ENCODE measurements at places on chromosomes 12 and 14.

DNA sequence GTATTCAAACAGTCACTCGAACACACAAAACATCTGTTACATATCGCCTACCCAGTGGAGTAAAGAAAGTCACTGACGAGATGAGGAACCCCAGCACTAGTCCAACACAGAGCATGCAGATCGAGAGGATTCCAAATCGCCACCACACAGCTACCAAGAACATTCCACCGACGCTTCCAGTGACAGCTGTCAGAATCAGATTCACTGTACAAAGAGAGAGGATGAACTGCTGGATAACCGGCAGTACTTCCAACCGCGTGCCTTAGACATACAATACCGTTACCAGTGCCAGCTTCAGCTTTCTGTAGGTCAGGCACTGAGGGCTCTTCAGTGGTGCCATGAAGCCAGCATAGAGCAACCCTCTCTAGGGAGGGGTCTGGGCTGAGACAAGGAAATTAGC is 34.5 kb downstream of the TM7SF3 start:
- DNase-seq, result no peak

- no peak for DNase-seq
Measured at GRCh38 chr14:102277874-102278630, 26.9 kb downstream of the MOK start.

- DNase-seq, result no peak
Measured at GRCh38 chr12:106733660-106734059, 40.8 kb upstream of the RIC8B start.

DNA sequence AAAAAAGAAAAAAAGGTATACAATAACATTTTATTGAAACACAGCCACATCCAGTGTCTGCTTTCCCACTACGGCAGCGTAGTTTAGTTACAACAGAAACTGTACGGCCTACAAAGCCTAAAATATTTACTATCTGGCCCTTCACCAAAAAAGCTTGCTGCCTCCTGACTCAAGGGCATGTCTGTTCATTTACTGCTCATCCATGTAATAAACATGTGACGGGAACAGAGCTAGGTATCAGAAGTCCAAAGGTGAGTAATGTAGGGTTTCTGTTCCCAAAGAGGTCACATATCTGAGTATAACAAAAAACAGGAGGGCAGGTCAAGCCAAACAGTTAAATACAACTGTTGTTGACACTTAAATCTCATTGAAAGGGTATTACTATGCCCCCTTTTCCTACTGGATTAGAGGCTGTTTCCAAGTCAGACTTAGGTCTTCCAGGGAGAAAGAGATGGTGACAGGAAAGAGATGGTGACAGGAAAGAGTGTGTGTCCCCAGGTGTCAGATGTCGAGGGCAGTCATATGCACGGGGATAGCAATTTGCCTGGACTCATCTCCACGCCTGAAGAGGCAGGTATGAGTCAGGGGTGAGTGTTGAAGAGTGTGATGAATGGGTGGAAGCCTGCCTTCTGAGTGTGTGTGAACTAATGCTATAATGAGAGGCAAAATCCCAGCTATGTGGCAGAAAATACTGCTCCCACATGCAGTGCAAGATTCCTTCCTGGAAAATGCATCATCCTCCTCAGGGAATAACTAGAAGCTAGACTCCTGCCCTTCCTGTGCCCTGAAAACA is 77.7 kb downstream of the MAP3K9 start:
- no peak for DNase-seq

DNA sequence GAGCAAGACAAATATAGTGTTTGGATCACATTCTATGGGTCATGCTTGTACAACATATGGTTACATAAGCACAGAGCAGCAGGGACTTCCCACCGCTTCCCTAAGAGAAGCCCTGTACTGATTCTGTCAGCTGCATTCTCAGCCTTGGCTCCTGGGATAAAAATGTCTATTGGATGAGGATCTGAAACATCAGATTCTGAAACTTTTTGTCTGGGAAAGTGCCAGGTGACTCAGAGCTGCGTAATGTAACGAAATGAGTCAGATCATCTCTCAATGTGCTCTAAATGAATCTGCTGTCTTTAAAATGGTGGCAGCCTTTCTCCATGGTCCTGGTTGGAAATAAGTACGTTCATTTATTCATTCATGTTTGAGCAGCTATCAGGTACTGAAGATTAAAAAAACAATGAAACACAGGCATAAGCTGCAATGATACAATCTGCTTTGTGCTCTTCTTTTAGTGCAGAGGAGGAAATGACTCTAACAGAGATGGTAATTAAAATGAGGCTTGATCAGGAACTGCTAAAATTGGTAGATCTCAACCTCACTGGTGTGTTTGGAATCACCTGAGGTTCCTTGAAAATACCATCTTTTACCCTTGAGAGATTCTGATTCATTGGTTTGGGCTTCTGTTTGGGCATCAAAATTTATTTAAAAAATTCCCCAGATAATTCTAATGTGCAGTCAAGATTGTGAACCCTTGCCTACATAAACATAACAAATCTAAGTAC is 99.1 kb upstream of the NAP1L1 start:
- DNase-seq, result no peak

- no peak for DNase-seq
Measured at GRCh38 chr12:6096527-6096926, 27.9 kb downstream of the VWF start.

- DNase-seq, result no peak
Measured at GRCh38 chr12:10310926-10311720, 3.5 kb downstream of the KLRD1 start.

GRCh38 chr14:71289536-71289935 is 382.3 kb downstream of the PCNX1 start:
- DNase-seq, result no peak

GRCh38 chr12:98352218-98352811 is 163.1 kb upstream of the TMPO start:
- no peak for DNase-seq

- DNase-seq, result no peak
Measured at GRCh38 chr14:31487886-31488285, at the start of gene GPR33. Gene GPR33, minus strand, starts transcription at chr14:31488039. Its CDS starts 4,074 bp downstream, at chr14:31483965.

DNA sequence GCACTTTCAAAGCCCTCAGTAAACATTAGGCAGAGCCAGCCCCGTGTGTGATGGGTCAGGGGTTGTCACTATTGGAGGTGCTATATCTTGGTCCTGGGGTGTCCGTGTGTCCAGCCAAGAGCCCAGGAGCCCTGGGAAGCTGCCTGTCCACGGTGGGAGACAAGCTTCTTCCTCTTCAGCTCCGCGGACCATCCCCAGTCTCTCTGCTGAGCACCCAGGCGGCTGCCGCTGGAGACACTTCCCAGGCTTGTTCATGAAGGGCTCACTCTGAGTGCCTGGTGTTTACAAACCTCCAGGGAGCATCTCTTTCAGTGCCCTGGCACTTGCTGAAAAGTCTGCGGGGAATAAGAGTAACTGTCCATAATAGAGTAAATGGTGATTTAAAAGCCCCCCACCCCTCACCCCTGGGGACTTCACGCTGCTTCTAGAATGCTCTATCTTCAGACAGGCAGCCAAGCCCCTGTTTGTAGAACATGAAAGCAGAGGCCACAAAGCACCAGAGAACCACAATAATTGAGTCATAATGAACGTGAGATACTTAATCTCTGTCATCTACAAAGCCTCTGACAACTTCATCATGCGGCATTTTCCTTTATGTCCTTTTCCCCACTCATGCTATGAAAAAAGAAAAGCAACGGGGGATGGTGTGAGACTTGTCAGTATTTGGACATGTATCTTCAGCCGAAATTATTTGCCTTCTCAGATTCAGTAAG is 178.6 kb downstream of the TMEM132C start:
- DNase-seq, result no peak

DNA sequence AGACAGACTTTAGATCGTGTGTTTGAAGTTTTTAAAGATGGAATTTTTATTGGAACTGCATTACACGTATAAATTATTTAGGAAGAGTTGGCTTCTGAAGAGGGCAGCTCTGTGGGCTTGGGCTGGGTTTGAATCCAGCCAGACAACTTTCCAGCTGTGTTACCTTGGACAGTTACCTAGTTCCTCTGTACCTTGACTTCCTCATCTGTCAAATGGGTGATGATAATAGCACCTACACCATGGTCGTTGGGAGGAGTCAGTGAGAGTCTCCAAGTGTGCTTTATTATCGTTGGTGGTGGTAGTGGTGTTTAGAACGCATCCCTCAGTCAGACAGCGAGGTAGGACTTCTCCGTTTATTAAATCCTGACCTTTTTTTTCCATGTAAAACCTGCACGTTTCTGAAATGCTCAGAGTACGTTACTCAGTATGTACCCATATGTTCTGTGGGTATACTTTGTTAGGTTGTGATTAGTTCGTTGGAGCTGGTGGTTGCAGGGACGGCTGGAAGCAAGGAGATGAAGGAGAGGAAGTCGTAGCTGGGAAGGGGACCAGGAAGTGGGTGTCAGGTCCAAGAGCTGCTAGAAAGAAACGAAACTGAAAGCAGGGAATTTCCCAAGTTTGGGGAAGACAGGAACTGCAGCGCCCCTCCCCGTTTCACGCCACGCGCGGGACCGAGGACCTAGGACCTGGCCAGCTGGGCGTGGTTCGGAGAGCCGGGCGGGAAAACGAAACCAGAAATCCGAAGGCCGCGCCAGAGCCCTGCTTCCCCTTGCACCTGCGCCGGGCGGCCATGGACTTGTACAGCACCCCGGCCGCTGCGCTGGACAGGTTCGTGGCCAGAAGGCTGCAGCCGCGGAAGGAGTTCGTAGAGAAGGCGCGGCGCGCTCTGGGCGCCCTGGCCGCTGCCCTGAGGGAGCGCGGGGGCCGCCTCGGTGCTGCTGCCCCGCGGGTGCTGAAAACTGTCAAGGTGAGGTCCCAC is at the start of gene OAS3:
OAS3 (plus strand) TSS at position 734 of the 979 bp plus-strand sequence; CDS start at position 791, 57 bp downstream.
- peak; percentile 55 for DNase-seq

DNA sequence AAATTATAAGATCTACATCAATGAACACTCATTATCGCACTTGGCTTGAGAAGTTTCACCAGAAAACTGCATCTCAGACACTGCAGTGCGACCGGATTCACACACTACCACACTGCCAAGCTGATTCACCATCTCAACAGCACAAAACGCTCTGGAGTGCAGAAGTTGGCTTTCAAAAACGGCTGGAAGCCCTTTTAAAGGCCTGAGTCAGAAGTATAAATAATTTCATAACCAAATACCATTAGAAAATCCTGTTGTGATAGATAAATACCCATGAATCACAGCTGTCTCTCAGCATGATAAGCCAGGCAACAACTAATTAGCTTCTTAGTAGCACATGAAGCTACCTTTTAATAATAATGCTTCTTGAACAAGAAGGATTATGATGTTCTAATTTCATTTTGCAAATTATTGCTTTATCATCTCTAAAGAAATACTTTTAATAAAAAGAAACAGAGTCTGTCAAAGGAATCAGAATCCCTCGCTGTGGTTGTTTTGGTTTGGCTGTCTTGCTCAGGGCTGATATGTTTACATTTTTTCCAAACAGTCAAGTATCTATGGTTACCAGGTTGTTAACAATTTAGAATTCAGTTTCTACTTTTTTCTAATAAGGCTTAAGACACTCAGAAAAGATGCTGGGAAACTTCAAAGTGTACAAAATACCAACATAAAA is 51.2 kb downstream of the SLC2A13 start:
- no peak for DNase-seq

DNA sequence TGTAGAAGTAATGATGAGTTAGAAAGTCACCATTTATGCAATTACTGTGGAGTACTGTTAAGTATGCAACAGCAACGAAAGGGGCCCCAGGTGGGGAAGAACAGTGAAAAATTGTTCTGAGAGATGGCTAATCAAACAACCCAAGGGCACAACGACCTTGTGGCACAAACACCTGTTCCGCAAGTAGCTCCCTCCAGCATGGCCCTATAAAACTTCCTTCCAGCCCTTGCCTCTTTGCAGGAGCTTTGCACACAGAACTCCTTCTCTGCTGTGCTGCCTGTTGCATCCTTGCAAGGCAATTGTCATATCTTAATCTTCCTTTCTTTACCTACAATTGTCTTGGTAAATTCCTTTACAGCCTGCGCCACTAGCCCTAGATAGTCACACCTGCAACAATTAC is 23.2 kb upstream of the ATP23 start:
- no peak for DNase-seq

DNA sequence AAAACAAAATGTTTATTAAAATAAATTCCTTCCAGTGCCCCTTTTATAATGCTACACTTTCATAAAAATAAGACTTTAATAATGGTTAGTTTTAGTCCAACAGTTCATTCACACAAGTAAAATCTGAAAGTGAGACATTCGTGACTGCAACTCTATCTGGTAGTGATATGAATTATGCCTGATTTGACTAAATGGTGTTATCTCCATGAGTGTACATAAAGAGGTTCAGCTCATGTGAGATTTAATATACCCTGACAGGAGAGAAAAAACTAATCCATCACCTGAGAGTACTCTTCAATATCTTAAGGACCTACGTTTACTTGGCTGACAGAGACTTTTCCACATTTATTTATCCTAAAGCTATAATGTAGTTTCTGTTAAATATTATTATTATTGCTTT is 34.0 kb downstream of the ERO1A start:
- DNase-seq, result no peak

- no peak for DNase-seq
Measured at GRCh38 chr14:104724981-104725771, 1.1 kb downstream of the ADSS1 start.

DNA sequence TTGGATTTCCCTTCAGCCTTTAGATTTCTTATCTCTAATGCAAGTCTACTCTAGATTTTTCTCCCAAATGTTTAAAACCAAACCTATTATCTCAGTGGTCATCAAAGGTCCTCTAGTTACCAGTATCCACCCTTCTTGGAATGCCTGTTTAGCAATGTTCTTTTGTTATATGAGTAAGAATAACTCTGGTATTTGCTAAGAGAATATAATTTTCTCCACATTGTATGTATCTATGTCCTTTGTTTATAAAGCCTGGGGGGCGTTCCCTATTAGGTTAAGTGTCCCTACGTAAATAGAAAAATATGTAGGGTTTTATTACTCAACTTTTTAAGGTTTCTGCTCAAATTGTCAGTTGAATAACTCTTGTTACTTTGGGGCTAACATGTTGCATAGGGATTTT is 27.3 kb downstream of the PPM1A start:
- no peak for DNase-seq

- no peak for DNase-seq
Measured at GRCh38 chr12:87274594-87275245, 754.5 kb downstream of the C12orf50 start.

All from activated B cell treated with CpG ODN at 0.5 μM for 24 hours (primary cell).